ENCODE measurements at places on chromosomes 6 and 20. TPM values are rescaled to one million over a fixed set of nuclear protein-coding genes. Genes with fewer than 3 reads are reported as not detected.

DNA sequence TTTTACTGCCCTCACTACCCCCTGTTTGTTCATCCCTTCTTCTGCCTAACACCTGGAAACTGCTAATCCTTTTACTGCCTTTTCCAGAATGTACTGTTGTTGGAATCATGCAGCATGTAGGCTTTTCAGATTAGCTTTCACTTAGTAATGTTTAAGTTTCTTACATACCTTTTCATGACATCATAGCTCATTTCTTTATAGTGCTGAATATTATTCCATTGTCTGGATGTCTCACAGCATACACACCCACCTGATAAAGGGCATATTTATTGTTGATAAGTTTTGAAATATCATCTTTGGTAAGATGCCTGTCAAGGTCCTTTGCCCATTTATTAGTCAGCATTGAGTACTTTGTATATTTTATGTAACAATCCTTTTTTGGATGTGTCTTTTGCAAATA lies 588.2 kb upstream of the NRSN1 start:
- DNase-seq = no peak

- no peak for DNase-seq
Observed at GRCh38 chr20:15913391-15914025, 659.7 kb downstream of the KIF16B start.

- DNase-seq = no peak
Observed at GRCh38 chr20:33629979-33630378, 32.1 kb upstream of the C20orf144 start.

DNA sequence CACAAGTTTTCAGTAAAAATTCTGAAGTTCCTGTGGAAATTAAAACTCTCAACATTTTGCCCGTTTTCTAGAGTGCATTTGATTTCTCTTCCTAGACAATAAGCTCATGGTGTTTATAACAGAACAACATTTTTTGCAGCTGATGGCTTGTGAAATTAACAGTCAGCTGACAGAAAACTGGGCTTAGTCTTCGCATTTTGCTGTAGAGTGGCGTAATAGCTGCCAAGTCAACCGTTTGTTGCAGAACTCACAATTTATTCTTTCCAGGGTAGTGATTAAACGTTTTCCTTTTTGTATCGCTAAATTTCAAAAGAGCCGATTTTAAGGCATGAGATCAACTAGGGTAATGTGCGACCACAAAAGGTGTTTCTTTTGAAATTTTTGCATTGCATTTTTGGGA lies 1.4 kb downstream of the SPO11 start:
- no peak for DNase-seq

GRCh38 chr6:118548136-118548535 lies at the start of gene PLN:
Gene PLN (plus strand): TSS chr6:118548296. CDS start chr6:118558922, 10,626 bp downstream.
- no peak for DNase-seq

DNA sequence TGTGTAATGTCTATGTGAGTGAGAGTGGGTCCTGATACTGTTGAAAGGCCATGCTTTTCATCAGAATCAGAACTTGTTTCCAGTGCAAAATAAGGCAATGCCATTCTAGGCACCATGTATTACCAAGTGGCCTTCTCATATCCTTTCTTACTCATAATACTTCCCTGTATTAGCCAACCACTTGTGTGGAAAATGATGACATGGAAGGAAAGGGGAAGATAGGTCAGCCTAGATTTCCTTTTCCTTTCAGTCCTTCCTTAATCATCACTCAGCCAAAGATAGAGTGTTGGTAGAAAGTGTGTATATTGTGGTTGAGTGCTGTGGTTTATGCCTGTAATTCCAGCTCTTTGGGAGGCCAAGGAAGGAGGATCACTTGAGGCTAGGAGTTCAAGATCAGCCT lies 158.6 kb upstream of the PREP start:
- DNase-seq = no peak

- peak; percentile 78 for DNase-seq
Observed at GRCh38 chr20:47334022-47334551, 22.4 kb downstream of the ZMYND8 start.

Gene SLC17A3
- total RNA-seq = not detected

DNA sequence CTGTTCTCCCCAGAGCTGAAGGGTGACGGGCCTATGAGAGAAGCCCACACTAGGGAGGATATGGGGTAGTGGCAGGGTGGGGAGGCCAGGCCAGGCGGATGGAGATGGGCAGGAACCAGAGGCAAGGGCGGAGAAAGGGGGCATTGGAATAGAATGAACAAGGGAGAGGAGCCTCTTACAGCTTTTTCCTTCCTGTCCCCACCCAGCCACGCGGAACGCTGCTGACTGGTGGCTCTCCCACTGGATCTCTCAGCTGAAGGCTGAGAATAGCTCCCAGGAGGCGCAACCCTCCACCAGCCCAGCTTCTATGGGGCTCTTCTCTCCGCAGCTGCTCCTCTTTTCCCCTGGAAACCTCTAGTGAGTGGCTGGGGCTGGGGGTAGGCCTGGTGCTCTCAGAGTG lies 10.8 kb downstream of the DLK2 start:
- no peak for DNase-seq

DNA sequence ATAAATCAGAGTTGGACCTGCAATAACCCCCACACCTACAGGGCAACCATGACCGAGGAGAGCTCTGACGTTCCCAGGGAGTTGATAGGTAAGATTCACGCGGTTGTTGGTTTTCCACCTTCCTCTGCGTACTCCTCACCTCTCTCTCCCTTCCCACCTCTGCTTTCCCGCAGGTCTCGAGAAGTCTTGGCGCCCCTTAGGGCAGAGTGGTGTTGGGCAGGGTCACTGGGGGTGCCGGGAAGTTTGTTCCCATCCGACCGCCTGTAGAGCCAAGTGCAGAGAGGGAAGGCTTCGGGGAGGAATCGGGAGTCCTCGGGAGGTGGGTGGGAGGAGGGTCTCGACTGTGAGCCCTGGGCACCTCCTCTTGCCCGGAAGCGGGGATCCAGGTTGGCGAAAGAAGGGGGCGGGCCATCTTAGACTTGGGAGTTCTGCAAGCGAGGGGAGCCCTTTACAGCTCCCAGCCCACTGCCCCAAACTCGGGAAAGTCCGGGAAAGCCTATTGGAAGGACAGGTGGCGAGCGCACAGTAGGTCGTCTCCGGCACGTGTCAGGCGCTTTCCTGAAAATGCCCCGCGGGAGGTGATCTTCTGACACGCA lies 672 bp downstream of the CARMIL1 start:
- DNase-seq = no peak

DNA sequence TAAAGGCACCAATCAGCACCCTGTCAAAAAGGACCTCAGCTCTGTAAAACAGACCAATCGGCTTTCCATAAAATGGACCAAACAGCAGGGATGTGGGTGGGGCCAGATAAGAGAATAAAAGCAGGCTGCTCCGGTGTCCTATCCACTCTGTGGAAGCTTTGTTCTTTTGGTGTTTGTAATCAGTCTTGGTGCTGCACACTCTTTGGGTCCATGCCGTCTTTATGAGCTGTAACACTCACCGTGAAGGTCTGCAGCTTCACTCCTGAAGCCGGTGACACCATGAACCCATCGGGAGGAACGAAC lies 7.3 kb upstream of the PXDC1 start:
- no peak for DNase-seq

- no peak for DNase-seq
Observed at GRCh38 chr6:684831-685636, 7.9 kb downstream of the EXOC2 start.

Measured in stomach (tissue), 19 donors.